ENCODE measurements at places on chromosomes 1 and 21.

DNA sequence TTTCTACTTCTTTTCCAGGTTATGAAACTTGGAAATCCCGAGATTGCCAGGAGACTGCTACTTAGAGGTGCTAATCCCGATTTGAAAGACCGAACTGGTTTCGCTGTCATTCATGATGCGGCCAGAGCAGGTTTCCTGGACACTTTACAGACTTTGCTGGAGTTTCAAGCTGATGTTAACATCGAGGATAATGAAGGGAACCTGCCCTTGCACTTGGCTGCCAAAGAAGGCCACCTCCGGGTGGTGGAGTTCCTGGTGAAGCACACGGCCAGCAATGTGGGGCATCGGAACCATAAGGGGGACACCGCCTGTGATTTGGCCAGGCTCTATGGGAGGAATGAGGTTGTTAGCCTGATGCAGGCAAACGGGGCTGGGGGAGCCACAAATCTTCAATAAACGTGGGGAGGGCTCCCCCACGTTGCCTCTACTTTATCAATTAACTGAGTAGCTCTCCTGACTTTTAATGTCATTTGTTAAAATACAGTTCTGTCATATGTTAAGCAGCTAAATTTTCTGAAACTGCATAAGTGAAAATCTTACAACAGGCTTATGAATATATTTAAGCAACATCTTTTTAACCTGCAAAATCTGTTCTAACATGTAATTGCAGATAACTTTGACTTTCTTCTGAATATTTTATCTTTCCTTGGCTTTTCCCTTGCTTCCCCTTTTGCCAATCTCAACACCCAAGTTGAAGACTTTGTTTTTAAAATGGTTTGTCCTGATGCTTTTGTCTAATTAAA lies 4.0 kb downstream of the CDKN2C start:
- no peak for DNase-seq

DNA sequence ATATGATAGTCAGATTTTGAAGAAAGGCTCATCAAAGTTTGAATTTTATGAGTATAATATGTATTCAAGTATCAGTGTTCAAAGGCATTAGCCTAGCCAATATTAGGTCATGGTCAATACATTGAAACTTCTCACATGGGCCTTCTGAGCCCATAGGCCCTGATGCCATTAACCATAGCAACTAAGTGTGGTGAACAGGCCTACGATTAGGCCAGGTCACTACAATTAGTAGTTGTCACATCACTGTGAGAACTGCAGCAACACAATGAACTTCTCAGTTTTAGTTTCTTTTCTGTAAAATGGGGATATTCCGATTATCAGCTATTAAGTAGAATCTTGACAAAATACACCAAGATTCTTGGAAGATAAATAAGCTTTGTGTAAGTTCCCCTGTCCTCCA lies 30.0 kb downstream of the CELF3 start:
- DNase-seq, result no peak

DNA sequence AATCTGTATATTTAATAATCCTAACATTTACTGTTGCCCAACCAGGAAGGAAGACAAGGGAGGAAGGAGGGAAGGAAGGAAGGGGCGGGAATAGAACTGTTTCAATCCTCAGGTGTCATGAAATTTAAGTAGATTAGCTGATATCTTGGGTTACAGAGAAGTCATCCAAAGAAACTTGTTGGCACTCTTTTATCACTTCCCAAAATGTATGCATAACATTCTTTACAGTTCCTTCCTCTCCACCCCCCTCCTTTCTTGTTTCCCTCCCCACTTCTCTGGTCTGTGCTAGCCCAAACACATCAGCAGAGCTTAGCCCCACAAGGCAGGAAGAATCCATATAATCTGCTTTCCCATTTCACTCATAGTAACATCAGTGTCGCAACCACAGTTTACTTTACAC lies 110.9 kb downstream of the ESRRG start:
- no peak for DNase-seq

GRCh38 chr1:197140121-197140520 lies 6.3 kb downstream of the ASPM start:
- no peak for DNase-seq

DNA sequence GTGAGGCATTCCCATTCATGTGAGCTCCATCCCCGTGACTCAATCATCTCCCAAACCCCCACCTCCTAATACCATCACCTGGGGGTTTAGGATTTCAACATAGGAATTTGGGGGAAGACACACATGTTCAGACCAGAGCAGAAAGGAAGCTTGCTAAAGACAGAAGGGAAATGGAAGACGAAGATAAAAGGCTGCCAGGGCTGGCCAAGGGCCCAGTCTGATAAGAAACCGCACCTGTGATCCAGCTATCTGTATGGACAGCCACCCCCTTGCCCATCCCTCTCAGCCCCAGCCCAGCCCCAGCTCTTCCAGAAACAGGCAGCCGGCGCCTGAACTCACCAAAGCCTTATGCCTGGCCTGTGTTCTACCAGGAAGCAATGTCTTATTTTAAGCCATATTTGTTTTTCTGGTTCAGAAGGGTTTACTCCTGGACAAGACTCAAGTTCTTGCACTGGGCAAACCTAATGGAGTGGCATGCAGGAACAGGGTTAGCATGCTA lies 198.4 kb upstream of the VAMP3 start:
- DNase-seq, result no peak
